Inflammatory macrophage (primary cell): ENCODE measurements at places on chromosomes 12 and 14.

GRCh38 chr12:11717519-11717961 is 68.1 kb downstream of the ETV6 start:
- DNase-seq: peak; percentile 89

DNA sequence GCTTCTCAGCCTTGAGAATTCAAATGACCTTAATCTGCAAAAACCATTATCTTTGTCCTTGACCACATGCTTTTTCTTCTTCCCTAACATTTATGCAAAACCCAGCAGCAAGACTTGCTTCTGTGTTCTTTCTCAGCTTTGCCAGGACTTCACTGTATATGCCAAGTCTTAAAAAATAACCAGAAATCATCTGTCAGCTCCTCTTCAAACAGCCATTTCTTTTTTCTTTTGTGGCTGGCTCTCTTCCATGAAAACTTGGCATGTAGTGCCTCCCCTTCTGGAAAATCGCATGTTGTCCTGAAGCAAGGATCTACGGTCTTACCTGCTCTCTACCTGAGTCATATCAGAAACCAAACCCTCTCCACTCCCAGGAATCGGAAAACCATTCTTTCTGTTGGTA is 364.9 kb downstream of the RPS29 start:
- no peak for DNase-seq

GRCh38 chr12:43103866-43104265 is 448.1 kb downstream of the ADAMTS20 start:
- DNase-seq: no peak

DNA sequence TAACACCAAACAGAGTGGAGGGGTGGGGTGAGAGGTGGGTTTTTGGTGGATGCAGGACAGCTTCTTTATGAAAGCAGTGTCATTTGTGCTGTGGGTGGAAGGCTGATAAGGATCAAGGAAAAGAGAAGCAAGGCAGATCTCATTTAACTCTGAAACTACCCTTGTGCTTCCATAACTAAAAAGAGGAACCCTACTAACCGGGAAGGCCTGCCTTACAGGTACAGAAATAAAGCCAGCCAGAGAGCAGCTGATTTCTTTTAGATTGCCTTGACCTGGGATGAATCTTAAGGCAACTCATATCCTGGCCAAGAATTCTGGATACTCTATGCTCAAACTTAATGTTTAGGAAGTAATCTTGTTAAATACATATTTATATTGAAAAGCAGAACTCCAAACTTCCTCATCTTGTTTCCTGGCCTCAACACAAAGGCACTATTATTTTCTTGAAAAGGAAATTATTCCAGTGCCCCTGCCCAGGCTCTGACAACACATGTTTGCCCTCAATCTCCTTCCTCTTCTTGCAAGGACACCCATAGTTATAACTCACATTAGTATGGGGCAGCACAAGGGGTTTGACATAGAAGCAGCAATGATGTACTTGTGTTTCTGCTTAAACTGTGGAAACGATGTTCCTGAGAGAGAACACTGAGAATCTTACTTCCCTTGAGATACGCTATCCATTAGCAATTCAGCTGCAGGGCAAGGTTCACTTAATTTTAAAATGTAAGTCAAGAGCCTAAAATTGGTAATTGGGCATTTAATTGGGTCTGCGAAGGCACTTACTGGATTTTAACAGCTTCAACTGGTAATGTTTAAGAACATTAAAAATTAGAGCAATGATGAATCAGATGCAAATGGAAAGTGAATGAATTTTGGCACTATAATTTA is 173.7 kb downstream of the STXBP6 start:
- DNase-seq: peak; percentile 62

DNA sequence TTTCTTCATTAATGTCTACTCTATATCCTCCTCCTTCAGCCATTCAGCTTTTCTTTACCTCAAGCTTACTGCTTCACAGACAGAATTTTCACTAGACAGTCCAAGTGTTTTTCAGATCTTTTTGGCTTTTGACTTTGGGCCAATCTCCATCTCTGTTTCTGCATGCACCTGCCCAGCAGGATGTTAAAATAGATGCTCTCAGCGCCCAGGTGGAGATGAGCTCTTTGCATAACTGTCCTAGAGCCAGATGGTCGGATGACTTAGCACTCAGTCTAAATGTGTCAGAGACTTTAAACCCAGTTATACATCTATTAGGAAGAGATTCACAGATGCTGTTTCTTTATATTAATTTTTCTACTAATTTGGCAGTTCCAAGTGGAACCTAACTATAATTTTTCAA is 80.3 kb upstream of the SSTR1 start:
- DNase-seq: no peak

- DNase-seq: no peak
These were observed 112.9 kb downstream of the TSHR start for GRCh38 chr14:81068176-81068782.
